Type B pancreatic cell (in vitro differentiated cells): ENCODE measurements at places on chromosomes 7 and 10. TPM values are rescaled to one million over a fixed set of nuclear protein-coding genes. Genes with fewer than 3 reads are reported as not detected.

DNA sequence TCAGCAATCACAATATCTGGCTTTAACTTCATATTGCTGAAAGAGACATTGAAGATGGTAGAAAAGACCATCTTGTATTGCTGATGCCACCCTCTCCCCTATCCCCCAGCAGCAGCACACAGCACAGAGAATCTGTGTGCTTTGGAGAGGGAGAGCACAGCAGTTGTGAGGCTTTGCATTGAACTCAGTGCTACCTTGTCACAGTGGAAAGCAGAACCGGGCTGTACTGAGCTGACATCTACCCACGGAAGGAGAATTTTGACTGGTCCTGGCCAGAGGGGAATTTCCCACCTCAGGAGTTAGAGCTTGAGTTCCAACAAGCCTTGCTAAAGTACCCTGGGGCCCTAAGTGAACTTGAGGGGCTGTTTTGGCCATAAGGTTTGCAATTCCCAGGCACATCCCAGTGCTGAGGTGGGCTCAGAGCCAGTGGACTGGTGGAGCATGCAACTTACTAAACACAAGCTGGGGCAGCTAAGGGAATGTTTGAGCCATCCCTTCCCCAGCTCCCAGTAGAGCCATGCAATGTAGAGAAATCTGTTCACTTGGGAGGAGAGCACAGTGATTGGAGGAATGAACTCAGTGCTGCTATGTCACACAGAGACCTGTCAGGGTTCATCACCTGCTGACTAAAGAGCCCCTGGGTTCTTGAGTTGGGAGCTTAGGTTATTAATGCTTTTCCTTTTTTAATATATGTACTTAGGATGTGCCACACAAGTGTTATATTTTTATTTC, 62.1 kb downstream of the OR13A1 start:
- DNase-seq = no peak

- DNase-seq = no peak
Observed at GRCh38 chr7:150998341-150998740, 7.5 kb downstream of the NOS3 start.

- DNase-seq = no peak
Observed at GRCh38 chr10:89494575-89494974, 40.8 kb downstream of the SLC16A12 start.

- DNase-seq = no peak
Observed at GRCh38 chr10:34835908-34836508, 20.9 kb upstream of the PARD3 start.

DNA sequence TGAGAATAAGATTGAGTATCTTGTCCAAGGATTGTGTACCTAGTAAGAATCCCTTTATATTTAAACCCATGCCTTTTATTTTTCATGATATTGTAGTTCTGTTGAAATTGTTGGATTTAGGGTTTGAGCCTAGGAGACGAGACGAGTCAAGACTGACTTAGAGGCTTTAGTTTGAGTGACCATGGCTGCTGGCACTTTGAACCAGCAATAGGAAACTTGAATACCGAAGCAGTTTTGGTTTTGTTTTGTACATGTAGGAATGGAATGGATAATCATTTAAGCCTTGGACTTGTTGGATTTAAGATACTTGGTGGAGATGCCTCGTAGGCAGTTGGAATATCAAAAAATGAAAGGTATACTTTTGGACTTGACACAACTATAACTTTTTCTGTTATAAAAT, 229.0 kb downstream of the BICC1 start:
- no peak for DNase-seq

CLCN1 gene
- total RNA-seq = 0.12 and 0.22 TPM in 2 replicates

DNA sequence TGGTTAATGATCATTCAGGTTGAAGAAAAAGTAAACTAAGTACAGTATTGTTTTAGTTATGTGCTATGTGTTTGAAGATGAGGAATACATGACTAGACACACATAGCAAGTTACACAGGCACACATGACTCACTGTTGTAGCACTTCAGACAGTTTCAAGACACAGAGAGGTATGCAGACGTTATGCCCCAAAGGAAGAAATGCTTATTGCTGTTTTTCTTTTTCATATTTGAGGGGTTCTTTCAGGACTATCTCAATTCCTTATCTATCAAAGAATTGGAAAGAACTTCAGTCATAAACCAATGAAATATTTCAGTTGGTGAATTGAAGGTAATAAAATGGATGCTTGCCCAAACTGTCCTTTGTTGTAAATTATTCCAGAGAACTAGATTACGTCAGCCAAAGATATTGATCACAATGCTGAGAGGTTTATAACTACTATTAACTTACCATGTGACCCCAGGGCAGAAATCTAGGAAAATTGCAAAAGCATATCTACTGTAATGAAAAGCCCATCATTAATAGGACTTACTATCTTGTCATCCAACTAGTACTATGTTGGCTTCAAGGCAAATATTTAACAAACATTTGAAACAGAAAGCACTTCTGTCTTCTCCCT, 61.2 kb upstream of the CAPZA2 start:
- DNase-seq = no peak

KIAA1549 gene
- total RNA-seq = 14.0 and 24.4 TPM in 2 replicates

DNA sequence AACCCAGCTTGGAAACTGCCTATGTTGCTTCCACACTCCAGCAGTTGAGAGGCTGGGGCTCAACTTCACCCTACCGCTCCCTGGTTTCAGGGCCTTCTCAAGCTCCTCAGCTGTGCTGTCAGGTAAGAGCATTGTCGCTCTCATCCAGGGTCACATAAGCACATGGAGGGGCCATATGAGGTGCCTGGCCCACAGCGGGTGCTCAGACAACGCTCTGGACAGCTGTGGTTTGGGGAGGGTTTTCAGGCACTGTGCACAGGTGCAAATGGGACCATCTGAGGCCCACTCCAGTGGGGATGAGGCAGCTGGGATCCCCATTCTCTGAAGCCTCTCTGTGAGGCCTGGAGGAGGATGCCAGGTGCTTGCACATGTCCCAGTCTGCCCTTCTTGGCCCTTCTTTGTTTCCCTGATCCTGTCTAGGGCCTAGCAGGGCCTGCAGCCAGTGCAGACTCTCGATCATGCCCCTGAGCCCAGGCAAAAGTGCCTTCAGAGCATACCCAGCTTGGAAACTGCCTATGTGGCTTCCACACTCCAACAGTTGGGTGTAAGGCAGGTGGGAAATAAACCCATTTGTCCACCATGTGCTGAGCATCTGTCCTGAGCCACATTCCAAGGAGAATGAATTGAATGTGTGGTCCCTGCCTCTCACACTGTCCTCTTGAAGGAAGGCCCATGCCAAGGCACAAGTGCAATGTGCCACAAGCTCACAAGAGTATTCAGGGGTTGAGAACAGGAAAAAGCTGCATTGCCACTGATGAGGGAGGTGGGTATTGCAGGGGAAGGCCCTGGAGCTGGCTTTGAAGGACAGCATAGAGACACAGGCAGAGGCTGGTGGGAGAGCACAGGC, 40.3 kb downstream of the VSTM4 start:
- no peak for DNase-seq
